ENCODE measurements at places on chromosomes 1 and 21. TPM values are rescaled to one million over a fixed set of nuclear protein-coding genes. Genes with fewer than 3 reads are reported as not detected.

Gene FAM177B
- total RNA-seq: not detected

DNA sequence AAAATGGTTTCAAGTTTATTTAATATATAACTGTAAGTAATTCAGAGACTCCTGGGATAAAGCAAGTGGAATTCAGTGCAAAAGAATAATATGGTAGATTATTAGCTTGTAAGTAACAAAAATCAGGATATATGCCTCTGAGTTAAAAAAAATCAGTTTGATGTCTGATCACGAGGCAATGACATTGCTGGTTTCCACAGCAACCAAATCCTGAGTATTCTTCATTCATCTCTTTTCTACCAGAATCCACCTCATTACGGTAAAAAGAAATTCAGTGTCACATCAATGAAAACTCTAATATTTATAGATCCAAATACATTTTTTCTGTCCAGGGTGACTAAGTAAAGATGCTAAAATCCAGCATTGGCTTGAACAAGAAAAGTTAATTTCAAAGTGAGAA, 642.3 kb upstream of the TMPRSS15 start:
- DNase-seq: no peak

GRCh38 chr1:2819429-2819828, 17.9 kb upstream of the TTC34 start:
- DNase-seq: no peak

Gene SPATC1L
- 9.6 TPM for total RNA-seq

Gene TRNP1
- 32.6 TPM for total RNA-seq

DNA sequence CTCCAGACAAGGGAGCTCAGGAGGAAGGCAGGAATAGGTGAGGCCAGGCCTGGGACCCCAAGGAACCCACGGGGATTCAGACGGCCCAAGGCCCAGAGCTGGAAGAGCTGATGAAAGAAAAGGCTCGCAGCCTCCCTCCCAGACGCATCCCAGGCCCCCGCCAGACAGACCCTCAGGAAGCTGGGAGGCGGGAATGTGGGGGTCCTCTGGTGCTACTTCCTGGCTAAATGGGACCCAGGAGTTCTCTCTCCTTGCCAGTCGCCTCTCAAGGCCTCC, 430 bp downstream of the FBXO2 start:
- no peak for DNase-seq

Gene RCC1
- 23.4 TPM for total RNA-seq

Gene CDK18
- 28.0 TPM for total RNA-seq

DNA sequence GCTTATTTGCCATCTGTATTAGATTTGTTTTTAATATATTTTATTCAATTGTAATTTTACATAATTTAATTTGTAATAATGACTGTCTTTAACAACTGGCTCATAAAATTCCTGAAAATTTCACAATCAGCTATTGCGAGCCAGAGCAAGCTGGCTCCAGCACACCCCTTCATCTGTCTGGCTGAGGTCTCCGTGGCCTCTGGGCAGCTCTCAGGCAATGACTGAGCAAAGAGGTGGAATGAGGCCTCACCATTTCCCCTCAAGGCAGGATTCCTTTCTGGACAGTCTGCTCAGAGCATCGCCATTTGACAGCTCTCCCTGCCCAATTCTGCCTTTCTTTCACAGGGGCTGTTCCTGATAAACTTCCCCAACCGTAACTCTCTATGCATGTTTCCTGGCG, 5.8 kb upstream of the KANK4 start:
- no peak for DNase-seq

DNA sequence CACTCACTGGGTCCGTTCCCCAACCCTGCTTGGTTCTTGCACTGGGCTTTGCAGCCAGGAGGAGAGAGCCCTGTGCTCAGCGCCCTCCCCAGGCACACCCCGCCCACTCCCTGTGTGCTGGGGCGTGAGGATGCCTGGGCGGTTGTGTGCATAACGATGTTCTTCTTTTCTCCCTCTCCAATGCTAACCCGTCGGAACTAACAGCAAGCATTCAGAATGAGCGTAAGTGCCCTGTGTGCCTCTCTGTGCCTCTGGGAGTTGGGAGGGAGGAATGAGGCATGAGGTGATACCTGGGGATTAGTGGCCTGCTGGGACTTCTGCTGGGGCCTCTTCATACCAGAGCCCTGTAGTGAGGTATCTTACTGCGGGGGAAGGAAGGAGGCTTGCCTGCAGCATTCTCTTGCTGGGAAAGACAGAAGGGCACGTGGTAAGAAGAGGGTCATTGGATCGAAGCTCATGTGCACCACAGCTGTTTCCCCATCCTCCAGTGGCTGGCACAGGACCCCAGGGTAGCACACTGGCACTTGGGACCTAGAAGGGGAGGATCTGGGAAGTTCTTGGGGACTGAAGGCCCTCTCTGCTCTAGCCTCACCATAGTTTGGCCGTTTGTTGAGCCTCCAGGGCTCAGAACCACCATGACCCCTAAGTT, 79.8 kb downstream of the NFASC start:
- DNase-seq: no peak

Gene ESPN
- total RNA-seq: 4.0 TPM

Gene ARHGEF16
- total RNA-seq: 22.1 TPM

Gene HSD11B1
- 3.6 TPM for total RNA-seq

Gene FCER1G
- total RNA-seq: 27.0 TPM

Gene TSPEAR
- not detected for total RNA-seq

GRCh38 chr1:235648407-235648907, 1.1 kb downstream of the GNG4 start:
- DNase-seq: peak; percentile 67

Gene ELF3
- 293 TPM for total RNA-seq

Gene DNAH14
- 16.9 TPM for total RNA-seq

Gene ANKRD65
- 15.5 TPM for total RNA-seq

Gene PDE9A
- total RNA-seq: 7.9 TPM
